ENCODE measurements at places on chromosomes 13 and 19.
A peak's percentile ranks its signal among the peaks of the same experiment; 100 is the strongest.

GRCh38 chr19:45467456-45468158 is at the start of gene FOSB:
FOSB (plus strand) TSS chr19:45467996; CDS start chr19:45468587, 591 bp downstream.
- peak; percentile 90 for DNase-seq

GRCh38 chr19:45496349-45496953 is 396 bp downstream of the RTN2 start:
- DNase-seq, result no peak

GRCh38 chr13:25095851-25096453 is at the start of gene PABPC3:
PABPC3 (plus strand) TSS chr13:25096136; CDS start chr13:25096199, 63 bp downstream.
- peak; percentile 1 for DNase-seq

GRCh38 chr13:39688278-39688677 is 32.8 kb downstream of the COG6 start:
- no peak for DNase-seq

DNA sequence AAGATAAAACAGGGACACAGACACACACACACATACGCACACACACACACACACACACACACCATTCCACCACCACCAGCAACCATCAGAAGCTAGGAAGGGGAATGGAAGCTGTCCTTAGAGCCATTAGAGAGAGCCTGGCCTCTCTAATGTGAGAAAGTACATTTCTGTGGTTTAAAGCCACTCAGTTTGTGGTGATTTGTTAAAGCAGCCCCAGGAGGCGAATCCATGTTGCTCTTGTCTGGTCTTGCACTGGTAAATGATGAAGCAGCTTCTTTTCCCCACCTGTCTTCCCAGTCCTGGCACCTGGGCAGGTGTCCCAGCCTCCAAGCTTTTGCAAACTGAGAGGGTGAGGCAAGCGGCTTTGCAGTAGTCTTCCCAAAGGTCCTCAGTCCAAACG is 118.9 kb upstream of the KL start:
- DNase-seq, result no peak

GRCh38 chr13:69291292-69291906 is 816.2 kb upstream of the ATXN8OS start:
- no peak for DNase-seq

DNA sequence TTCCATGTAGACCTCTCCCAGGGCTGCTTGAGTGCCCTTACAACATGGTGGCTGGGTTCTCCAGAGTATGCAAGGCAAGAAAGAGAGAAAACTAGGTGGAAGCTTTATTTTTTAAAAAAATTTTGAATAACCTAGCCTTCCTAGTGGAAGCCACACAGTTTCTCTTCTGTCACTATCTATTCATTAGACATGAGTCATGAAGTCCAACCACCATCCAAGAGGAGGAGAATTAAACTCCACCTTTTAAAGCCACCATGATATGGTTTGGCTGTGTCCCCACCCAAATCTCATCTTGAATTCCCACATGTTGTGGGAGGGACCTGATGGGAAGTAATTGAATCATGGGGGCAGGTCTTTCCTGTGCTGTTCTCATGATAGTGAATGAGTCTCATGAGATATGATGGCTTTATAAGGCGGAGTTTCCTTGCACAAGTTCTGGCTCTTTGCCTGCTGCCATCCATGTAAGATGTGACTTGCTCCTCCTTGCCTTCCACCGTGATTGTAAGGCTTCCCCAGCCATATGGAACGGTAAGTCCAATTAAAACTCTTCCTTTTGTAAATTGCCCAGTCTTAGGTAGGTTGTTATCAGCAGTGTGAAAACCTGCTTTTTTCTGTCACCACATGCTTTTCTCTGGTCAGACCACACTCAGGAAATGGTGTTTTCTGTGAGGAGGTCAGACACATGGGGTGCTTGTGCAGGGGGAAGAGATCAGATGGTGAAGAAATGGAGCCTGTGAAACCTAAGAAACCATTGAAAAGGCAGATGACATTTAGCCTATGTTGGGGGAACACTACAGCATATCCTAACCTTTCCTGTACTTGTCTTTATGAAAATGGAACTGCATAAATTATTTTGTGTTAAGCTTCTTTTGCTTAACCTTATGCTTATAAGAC is 57.7 kb downstream of the ANKRD10 start:
- DNase-seq, result no peak

GRCh38 chr13:61423915-61424314 is 8.3 kb upstream of the PCDH20 start:
- DNase-seq, result no peak

GRCh38 chr13:84686973-84687372 is 804.7 kb upstream of the SLITRK1 start:
- no peak for DNase-seq

DNA sequence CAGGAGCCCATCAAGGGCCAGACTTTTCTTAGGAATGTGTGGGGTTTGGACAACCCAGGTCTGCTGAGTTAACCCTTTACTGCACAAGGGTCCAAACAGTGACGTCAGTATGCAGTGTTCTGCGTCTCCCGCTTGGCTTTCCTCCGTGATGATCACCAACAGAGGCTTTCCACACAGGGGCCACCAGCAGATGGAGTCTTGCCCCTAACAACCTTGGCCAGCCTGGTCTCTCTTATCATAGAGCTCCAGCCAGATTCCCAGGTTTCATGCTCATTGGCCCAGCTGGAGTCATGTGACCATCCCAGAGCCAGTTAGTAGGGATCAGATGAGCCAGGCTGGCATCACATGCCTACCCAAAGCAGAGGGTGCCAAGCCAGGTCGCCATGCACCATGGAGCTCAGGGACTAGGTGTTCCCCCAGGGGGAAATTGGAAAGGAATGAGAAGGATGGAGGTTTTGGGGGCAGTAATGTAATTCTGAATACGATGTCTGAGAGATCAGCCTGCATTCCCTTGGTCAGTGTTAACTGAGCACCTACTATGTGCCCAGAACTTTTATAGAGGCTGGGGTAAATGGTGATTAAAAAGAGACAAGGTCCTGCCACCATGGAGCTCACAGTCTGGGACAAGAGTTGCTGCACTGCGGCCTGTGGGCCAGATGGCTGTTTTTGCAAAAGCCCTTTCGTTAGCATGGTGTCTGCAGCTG is 61.2 kb downstream of the MYH14 start:
- DNase-seq, result no peak

DNA sequence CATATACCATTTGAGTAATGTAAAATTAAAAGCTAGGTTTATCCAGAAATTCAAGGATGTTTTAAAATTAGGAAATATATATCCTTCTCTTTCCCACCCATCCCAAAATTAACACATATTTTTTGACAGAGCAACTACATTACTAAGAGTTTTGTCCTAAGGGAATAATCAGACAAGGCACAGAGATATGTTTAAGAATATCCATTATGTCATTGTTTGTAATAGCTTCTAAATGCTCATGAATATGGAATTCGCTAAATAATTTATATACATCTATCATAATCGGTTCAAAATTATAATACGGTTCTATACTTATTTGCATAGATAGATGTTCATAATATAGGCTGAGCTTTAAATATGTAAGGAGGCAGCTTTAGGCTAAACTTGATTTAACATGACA is 9.8 kb downstream of the UBL3 start:
- no peak for DNase-seq

GRCh38 chr13:27171244-27171826 is at the start of gene USP12:
USP12 (minus strand) TSS chr13:27171811; CDS start chr13:27171639, 172 bp downstream.
- peak; percentile 26 for DNase-seq

DNA sequence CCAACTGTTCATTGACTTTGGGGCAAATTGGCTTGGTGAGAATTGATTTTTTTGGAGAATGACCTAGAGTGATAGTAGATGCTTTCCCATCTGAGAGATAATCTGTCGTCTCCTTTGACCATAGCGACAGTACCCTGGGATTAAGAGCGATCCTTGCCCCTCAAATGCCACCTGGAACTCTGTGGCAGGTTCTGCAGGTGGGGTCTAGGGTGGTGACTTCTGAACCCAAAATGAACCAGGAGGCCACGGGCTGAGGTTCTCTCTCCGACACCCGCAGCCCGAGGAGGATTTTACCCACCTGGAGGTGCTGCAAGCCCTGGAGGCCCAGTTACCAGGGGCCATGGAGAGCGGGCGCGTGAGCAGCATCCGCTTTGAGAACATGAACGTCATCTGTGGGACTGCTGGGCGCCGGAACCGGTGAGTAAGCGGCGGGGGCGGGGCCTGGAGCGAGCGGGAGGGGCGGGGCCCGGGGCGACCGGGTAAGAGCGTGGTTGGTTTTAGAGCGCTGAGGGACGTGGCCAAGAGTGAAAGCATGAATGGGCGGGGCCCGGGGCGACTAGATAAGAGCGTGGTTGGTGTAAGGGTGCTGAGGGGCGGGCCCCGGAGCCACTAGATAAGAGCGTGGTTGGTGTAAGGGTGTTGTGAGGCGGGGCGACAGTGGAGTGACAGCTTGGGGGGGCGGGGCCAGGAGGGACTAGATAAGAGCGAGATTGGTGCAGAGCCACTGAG is 8.6 kb downstream of the C19orf81 start:
- DNase-seq, result peak; percentile 76

- DNase-seq, result no peak
Measured at GRCh38 chr13:27161980-27162379, 9.6 kb downstream of the USP12 start.

DNA sequence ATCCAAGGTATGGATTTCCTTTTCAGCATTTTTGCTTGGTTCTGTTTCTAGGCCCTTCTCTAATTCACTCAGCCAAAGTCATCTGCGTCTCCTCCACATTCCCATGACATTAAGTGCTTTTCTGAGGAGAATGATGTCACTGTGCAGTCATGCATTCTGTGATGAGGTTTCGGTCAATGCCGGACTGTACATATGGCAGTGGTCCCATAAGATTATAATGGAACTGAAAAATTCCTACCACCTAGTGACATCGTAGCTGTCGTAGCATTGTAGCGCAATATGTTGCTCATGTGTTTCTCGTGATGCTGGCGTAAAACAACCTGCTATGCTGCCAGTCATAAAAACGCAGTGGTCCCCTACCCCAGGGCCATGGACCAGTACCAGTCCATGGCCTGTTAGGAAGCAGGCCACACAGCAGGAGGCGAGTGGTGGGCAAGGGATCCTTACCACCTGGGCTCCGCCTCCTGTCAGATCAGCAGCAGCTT is 63.4 kb upstream of the TNFRSF19 start:
- DNase-seq, result no peak

GRCh38 chr13:96982672-96983071 is 11.6 kb downstream of the OXGR1 start:
- no peak for DNase-seq

DNA sequence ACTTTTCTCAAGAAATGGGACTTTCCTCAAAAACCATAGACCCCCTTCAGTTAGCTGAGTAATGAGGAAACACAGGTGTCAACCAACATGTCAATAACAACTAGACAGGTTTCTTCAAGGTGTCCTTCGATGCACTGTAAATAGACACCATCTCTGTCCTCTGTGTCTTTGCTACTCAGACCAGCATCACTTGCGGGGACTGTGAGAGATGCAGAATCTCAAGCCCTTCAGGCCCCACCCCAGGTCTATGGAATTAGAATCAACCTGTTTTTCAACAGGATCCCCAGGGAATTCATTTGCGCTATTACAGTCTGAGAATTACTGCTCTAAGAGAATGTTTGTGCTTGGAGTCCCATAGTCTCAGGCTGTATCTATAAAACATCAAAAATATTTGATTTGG is 469.9 kb downstream of the COG6 start:
- no peak for DNase-seq

DNA sequence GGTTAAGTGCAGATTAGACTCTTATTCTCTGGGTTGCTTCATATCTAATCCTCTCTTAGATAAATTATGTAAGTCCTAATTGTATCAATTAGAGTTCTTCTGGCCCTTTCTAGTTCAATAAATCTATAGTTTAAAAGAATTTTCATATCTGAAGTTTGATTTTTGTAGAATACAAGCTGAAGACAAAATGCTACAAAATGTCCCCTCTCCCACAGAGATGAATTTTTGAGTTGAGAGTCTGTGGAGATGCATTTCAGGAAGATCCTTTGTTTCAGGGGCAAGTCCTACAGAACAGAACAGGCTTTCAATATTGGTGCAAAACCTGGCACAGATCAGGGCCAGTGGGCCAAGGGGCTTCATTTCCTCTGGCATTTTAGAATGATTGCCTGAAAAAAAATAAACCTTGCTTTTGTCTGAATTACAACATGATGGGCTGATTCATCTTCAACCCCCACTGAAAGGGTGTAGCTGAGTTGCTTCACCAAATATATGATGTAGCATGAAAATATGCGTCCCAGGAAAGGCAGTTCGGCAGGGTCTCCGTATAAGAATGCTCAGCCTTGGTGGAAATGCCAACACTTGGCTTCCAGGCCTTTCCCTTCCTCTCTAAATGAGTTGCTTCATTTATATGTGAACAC is 6.4 kb upstream of the IPO5 start:
- DNase-seq, result no peak

DNA sequence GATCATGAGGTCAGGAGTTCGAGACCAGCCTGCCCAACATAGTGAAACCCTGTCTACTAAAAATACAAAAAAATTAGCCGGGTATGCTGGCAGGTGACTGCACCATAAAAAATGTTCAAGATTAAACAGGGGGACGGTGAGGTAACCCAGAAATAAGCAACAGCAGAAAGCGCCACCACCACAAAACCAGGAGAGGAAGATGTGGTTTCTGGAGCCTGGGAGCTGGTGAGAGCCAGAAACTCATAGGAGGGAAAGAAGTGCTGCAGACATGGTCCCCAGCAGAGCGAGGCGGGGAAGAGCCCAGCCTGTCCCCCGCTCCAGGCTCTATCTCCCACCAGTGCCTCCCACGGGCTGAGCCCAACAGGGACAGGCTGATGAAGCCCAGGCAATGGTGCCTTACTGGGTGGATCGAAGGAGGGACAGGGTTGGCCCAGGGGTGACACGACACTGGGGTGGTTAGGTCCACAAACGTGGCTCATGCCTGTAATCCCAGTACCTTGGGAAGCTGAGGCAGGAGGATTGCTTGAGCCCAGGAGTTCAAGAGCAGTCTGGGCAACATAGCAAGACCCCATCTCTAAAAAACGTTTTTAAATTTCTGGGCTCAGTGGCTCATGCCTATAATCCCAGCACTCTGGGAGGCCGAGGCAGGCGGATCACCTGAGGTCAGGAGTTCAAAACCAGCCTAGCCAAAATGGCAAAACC is 19.0 kb downstream of the SPC24 start:
- no peak for DNase-seq

DNA sequence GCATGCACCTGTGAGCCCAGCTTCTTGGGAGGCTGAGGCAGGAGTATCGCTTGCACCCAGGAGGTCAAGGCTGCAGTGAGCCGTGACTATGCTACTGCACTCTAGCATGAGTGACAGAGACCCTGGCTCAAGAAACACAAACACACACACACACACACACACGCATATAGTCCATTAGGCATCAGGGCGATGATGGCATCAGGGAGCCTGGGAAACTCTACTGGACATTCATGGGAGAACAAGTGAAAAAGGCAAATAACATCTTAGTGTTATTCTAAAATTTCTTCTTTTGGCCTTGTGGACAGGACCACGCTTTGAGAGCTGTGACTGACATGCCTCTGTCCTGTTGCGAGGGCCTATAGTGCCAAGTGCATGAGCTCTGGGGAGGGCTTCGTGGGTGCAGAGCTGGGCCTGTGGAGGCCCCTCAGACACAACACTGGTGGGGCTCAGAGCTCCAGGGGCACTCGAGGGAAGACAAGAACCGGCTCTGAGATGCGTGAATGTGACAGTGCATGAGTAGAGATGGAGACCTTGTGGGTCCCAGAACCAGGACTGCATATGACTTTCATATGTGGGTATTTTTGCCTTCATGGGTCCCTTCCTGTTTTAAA is 8.0 kb upstream of the USF2 start:
- no peak for DNase-seq

GRCh38 chr13:80030491-80030890 is 310.4 kb downstream of the SPRY2 start:
- no peak for DNase-seq

- no peak for DNase-seq
Measured at GRCh38 chr13:51230477-51231105, 8.4 kb downstream of the FAM124A start.
